Germinal center (tissue), 1 donor: ENCODE measurements at places on chromosomes 7 and 10.
A peak's percentile ranks its signal among the peaks of the same experiment; 100 is the strongest.

GRCh38 chr10:69742356-69742695 lies 59.4 kb upstream of the COL13A1 start:
- DNase-seq, result no peak

DNA sequence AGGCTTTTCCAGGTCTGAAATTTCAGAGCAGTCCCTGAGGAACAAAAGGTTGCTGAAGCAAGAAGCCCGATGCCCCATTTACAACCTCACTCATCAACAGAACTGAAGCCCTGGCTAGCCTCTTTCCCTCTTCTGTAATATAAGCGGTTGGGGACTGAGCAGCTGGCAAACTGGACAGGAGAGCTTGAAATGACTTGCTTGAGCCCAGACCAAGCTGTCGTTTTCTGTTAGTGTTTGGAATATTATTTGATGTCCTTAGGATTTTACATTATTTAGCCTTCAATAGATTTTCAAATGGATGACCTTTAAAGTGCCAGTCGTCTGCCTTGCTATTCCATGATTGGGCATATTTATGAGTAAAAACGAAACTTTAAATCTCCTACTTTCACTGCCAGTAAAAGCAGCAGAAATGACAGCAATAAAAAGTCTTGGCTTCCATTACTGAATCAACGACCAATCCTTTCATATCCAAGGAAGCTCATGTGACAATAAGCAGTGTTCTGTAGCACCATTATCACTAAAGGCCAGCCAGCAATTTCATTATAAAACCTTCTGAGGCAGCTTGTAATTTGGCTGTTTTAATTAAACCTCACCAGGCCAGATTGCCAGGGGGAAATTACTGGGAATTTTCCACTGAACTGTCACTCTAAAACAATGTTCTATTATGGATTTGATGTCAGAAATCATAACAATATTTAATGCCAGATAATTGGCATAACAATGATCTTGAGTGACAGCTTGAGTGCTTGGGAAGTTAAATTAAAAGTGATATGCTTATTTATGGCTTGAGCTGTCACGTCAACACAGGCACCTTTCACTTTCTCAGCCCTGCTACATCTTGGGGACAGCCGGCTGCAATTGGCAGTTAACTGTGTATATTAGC lies 85.9 kb downstream of the LSMEM1 start:
- no peak for DNase-seq

- no peak for DNase-seq
Measured at GRCh38 chr10:112842832-112843360, 107.2 kb upstream of the TCF7L2 start.

- DNase-seq, result no peak
Measured at GRCh38 chr7:55361560-55361959, 3.6 kb upstream of the LANCL2 start.

- no peak for DNase-seq
Measured at GRCh38 chr7:437329-438251, 82.1 kb downstream of the PDGFA start.

GRCh38 chr10:90732581-90732980 lies 125.3 kb downstream of the HTR7 start:
- DNase-seq, result no peak

GRCh38 chr10:110349831-110350230 lies 45.1 kb upstream of the SMNDC1 start:
- no peak for DNase-seq

- no peak for DNase-seq
Measured at GRCh38 chr7:80307227-80307856, 172.7 kb downstream of the GNAI1 start.

- DNase-seq, result peak; percentile 18
Measured at GRCh38 chr7:126659124-126659523, 593.6 kb downstream of the GRM8 start.

GRCh38 chr10:7243139-7243538 lies 167.7 kb downstream of the SFMBT2 start:
- no peak for DNase-seq

GRCh38 chr10:84108797-84109196 lies 30.5 kb upstream of the GHITM start:
- no peak for DNase-seq

GRCh38 chr10:26841733-26842317 lies 18.9 kb downstream of the ABI1 start:
- DNase-seq, result no peak

GRCh38 chr7:299169-299568 lies 9.2 kb downstream of the FOXL3 start:
- no peak for DNase-seq
